ENCODE measurements at places on chromosomes 11 and 22.

- DNase-seq, result no peak
Measured at GRCh38 chr11:131378931-131379330, 8.5 kb downstream of the NTM start.

GRCh38 chr11:95991545-95991944 is 67.6 kb upstream of the MTMR2 start:
- no peak for DNase-seq

GRCh38 chr11:76206327-76207081 is at the start of gene WNT11:
TSS of gene WNT11 (minus strand) at chr11:76206502. CDS start at chr11:76206407, 95 bp downstream.
- no peak for DNase-seq

GRCh38 chr22:26213826-26214225 is 44.6 kb downstream of the SEZ6L start:
- no peak for DNase-seq

DNA sequence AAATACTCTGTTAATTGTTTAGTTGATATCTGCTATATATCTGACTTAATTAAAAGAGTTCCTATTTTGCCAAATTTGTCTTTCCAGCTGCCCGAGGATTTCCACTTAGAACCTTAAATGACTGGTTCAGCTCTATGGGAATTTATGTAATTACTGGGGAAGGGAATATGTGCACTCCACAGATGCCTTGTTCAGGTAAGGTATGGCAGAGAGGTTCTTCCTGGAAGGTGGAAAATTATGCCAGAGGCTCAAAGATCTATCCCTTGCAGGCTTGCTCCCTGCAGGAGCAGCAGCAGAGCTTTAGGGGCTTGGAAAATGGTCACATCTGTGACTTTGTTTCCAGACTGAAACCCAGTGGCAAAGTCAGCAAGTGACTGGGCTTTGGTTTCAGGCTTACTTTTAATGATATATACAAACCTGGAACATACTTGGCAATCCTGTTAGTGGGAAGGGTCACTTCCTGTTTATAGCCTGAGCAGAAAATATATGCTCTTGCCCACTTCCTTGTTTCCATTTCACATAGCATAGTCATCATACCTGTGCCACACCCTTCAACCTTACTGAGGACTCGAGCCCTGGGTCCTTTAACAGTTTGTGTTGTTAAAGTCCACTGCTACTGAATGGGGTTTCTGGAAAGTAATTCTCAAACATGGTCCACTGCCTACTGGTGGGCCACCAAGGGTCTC is 23.7 kb downstream of the WBP2NL start:
- DNase-seq, result no peak

GRCh38 chr11:11969380-11970215 is 38.8 kb downstream of the DKK3 start:
- no peak for DNase-seq

Data from central memory CD4-positive, alpha-beta T cell (primary cell).